Activated naive CD4-positive, alpha-beta T cell treated with anti-CD3 and anti-CD28 coated beads for 36 hours (primary cell): ENCODE measurements at places on chromosomes 13 and 19.

DNA sequence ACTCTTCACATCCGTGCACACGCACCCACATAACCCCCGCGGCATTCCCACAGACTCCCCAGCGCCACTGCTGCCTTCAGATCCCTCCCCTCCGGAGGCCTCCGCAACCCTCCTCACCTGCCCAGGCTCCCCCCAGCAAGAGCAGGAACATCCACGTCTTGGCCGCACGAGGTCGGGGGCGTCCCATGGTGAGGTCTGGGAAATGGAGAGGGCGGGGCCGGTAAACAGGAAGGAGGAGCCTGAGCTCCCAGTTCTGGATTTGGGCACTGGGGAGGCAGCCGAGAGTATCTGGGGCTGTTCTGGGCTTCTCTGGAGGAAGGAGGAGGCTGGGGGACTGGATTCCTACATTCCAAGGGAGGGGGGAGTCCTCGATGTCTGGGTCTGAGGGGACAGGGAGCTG lies 423 bp downstream of the KLK8 start:
- no peak for DNase-seq

- no peak for DNase-seq
Measured at GRCh38 chr19:16506961-16507360, 10.8 kb downstream of the C19orf44 start.

GRCh38 chr19:8517551-8518442 lies 3.8 kb upstream of the ZNF414 start:
- DNase-seq = peak; percentile 61

GRCh38 chr19:45045671-45046353 lies 7.0 kb downstream of the CLASRP start:
- no peak for DNase-seq

DNA sequence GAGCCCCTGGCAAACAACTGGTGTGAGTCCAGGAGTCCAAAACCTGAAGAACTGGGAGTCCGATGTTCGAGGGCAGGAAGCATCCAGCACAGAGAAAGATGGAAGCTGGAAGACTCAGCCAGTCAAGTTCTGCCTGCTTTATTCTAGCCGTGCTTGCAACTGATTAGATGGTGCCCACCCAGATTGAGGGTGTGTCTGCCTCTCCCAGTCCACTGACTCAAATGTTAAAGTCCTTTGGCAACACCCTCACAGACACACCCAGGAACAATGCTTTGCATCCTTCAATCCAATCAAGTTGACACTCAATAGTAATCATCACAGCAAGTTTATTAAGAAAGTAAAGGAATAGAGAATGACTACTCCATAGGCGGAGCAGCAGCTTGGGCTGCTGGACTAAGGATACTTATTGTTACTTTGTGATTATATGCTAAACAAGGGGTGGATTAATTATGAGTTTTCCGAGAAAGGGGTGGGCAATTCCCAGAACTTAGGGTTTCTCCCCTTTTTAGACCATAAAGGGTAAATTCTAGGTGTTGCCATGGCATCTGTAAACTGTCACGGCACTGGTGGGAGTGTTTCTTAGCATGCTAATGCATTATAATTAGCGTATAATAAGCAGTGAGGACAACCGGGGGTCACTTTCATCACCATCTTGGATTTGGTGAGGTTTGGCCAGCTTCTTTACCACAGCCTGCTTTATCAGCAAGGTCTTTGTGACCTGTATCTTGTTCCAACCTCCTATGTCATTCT lies 65.6 kb upstream of the KCTD15 start:
- no peak for DNase-seq

GRCh38 chr19:15378534-15379082 lies 979 bp downstream of the AKAP8 start:
- peak; percentile 66 for DNase-seq

GRCh38 chr19:38267761-38268483 lies 3.5 kb downstream of the SPINT2 start:
- no peak for DNase-seq

GRCh38 chr19:15015946-15016542 lies 33.2 kb upstream of the CASP14 start:
- DNase-seq = peak; percentile 17

DNA sequence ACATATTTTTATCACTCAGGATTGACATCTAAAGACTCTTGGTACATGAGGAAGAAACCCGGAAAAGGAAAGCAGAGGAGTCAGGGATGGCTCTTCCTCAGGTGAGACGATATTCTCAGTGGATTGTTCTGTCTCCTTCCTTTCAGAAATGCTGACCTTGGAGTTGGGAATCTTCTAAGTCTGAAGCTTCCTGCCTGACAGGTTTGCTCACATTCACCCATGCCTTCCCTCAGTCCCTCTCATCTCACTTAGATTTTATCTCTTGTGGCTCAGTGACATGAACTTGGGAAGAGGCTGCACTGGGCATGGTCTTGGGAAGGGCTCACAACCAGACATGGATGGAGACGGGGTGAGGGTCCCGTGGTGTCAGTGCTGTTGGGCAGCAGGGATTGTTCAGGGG lies 6.7 kb downstream of the ZNF525 start:
- DNase-seq = no peak

DNA sequence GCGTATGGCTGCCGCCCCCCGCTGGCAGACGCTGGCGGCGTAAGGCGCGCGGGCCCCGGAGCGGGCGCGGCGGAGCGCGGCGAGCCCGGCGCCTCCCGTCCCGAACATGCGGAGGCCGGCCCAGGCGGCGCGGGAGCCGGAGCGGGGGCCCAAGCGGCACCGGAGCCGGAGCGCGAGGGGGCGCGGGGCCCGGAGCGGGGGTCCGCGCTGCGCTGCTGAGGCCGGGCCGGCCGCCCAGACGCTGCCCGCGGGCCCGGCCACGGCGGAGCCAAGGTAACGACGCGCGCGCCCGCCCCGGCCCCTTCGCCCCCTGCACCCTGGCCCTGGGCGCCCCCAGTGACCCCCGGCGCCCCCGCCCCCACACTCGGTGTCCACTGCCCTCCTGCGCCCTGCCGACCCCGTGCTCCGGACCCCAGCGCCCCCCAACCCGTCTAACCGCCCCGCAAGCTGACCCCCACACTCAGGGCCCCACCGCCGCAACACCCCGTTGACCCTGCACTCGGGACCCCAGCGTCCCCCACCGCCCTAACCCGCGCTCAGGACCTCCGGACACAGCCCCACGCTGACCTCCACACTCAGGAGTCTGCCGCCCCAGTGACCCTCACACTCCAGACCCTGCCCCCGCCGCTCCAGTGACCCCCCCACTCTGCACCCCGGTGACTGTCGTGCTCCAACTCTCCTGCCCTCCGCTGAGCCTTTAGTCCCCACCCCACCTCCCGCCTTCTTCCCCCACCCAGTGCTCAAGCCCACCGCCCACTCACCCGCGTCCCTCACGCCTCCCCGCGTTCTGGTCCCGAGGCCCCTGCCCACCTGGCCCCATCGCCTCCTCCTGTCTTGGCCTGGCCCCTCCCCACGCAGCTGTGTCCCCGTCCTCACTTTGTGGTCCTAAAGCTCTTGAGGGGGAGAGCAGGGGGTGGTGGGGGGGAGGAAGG lies at the start of gene CSNK1G2:
TSS of gene CSNK1G2 (plus strand) at position 27 of the 932 bp plus-strand sequence. CDS start 28,601 bp downstream, outside the sequence.
- no peak for DNase-seq

DNA sequence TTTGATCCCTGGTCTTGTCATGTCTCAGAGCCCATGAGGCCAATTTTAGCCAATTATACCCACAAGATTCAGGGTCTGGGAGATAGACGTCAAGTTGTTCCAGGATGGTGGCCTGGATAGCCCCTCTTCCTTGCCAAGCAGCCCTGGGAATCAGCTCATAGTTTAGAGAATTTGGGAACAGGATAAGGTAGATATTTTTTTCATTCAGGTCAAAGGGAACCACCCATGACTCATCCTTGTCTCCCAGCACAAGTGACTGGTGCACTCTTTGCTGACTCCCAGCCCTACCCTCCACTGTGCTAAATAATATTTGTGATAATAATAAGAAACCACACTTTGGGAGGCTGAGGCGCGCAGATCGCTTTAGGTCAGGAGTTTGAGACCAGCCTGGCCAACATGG lies 17.1 kb upstream of the S1PR4 start:
- peak; percentile 37 for DNase-seq

- no peak for DNase-seq
Measured at GRCh38 chr13:74920920-74921319, 561.0 kb downstream of the TBC1D4 start.

DNA sequence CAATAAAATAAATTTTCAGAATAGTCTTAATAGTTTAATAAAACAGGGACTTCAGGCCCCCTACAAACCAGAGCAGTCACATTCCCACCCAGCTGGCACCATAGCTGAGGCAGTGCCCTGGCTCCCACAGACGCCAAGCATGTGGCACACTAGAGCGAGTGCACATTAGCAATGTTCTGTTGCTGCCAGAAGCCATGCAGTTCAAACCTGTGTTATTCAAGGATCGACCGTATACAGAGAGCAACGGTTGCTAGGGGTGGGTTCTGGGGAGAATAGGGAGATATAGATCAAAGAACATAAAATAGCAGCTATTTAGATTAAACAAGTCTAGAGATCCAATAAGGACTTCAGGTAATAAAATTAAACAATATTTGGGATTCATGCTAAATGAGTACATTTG lies 419.3 kb upstream of the KLHL1 start:
- DNase-seq = no peak

DNA sequence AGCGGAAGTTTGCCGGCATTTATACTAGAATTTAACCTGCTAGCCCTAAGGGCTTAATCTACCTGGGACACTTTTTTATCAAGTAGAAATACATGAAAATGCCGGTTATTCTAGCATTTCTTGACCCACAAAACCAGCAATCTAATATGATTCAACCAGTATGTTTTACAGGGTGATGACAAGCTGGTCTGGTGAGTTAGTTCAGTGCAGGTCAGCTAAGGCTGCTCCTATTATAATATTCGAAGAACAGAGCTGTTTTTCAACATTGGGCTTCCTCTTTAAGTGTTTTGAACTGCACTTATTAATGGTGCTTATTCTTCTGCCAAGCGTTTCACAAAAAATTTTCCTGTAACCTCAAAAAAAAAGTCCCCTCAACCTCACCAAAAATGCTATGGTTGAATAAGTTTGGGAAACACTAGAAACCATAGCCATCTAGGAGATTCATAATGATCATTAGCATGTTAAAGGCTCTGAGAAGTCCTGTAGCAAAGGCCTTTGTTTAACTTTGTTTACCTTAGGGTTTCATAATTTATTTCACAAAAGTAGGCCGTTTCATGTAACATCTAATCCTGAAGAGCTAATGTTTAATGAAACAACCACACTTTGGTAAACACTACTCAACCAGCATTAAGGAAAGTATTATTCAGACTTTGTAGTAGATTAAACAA lies 526.6 kb downstream of the KLF12 start:
- DNase-seq = no peak

DNA sequence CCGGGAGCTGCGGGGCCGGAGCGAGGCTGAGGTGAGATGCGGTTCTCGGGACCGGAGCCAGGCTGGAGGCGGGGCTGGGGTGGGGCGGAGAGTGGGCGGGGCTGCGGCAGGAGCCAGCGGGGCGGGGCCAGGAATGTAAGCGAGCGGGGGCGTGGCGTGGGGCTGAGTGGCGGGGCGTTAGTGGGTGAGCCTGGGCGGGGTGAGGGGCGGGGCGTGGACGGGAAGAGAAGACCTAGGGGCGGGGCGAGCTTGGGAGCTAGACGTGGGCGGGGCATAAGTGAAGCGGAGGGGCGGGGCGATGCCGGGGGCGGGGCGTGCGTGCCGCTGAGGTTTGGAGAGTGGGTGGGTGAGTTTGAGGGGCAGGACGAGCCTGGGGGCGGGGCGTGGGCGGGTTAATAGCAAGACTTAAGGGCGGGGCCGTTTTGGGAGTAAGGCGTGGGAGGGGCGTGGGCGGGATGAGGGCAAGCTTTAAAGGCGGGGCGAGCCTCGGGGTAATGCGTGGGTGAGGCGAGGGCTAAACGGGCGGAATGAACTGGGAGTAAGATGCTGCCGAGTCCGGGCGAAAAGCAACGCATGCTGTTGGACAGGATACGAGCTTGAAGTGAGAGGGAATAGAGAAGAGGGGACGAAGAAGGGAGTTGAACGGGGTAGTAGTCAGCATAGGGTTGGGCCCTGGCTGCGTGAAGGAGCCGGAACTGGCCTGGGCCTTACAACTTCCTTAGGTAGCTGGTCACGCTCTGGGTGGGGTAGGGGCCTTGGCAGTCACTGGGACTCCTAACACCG lies 572 bp downstream of the SNAPC2 start:
- DNase-seq = peak; percentile 100

GRCh38 chr13:60931858-60932546 lies 483.6 kb downstream of the PCDH20 start:
- no peak for DNase-seq

DNA sequence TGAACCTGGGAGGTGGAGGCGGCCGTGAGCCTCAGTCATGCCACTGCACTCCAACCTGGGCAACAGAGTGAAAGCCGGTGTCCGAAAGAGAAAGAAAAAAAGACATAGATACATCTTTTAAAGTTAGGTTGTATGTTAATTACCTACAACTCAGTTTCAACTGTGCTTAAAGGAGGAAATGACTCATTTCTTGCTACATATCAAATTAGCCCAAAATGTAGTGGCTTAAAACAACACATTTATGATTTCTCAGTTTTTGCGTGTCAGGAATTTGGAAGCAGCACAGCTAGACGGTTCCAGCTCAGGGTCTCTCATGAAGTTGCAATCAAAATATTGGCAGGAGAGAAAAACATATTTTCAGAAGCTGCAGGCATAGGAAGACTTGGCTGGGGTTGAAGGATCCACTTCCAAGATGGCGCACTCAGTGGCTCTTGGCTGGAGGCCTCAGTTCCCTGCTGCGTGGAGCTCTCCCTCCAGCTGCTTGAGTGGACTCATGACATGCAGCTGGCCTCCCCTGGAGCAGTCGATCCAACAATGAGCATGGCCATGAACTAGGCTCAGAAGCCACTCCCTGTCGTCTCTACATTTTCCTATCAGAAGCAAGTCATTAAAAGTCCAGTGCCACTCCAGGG lies 7.1 kb downstream of the LDLR start:
- peak; percentile 55 for DNase-seq

DNA sequence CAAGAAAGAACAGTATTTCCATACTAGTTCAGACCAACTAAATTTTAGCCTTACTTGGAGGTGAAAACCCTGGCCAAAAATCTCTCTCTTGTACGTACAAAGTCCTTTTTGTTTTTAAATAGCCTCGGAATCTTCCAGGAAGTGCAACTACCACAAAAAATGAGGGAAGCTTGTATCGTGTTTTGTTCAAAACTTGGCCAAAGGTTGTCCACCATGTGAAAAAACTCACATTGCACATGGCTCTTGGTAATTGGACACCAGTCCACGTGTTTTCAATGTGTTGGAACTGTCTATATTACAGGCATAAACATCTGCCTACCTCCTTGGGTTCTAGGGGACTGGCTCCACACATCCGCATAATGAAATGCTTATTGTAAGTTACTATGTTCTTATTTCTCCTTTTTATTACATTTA lies 15.2 kb upstream of the STRN4 start:
- DNase-seq = no peak

DNA sequence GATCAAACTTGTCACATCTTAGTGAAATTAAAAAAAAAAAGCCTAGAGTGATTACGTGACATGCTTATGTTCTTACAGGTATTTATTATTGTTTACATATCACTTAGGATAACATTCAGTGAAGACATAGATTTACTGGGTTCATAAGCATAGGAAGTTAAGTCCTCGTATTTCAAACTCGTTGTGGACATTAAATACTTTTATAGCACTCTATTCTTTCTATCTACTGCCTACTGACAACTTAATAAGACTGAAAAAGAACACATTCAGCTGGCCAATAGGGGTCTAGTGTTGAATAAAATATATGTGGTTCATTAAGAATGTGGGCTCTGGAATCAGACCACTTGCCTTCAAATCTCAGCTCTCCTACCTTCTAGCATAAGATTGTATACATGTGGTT lies 1927.4 kb downstream of the PCDH9 start:
- DNase-seq = no peak

- DNase-seq = no peak
Measured at GRCh38 chr13:83378908-83379307, 503.4 kb downstream of the SLITRK1 start.
